ENCODE measurements at places on chromosomes 2 and 18. TPM values are rescaled to one million over a fixed set of nuclear protein-coding genes. Genes with fewer than 3 reads are reported as not detected.

CD226 gene
- 1.4 TPM for total RNA-seq

DARS1 gene
- 85.4 TPM for total RNA-seq

TRIM43 gene
- total RNA-seq = not detected

RFTN2 gene
- 4.5 TPM for total RNA-seq

PROKR1 gene
- 0.13 TPM for total RNA-seq

NAT8 gene
- total RNA-seq = not detected

ARHGAP15 gene
- 1.4 TPM for total RNA-seq

IL1F10 gene
- not detected for total RNA-seq

RAX gene
- total RNA-seq = not detected

LIPG gene
- 2.5 TPM for total RNA-seq

ANKRD30BL gene
- total RNA-seq = not detected

CERKL gene
- not detected for total RNA-seq

LMAN2L gene
- 22.0 TPM for total RNA-seq

UPP2 gene
- total RNA-seq = not detected

MC5R gene
- total RNA-seq = not detected

NT5DC4 gene
- not detected for total RNA-seq
